ENCODE measurements at places on chromosomes 1 and 21. TPM values are rescaled to one million over a fixed set of nuclear protein-coding genes. Genes with fewer than 3 reads are reported as not detected.

DNA sequence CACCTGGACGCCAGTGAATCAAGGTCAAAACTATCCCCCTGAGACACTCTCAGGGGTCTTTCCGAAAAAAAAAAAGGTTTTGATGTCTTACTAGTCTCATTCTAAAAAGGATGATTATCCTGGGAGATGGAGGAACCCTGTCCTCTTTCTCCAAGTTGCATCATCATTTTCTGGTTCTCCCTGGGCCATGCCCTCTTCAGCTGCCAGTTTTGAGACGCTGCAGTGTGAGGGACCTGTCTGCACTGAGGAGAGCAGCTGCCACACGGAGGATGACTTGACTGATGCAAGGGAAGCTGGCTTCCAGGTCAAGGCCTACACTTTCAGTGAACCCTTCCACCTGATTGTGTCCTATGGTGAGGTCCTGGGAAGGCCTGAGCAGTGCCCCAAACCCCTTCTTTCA is 3.5 kb downstream of the FCRLA start:
- H3K4me1 ChIP-seq, result no peaks in the 10 kb centered on the region
- no peaks in the 10 kb centered on the region for H3K36me3 ChIP-seq
- no peak for DNase-seq
- no peak overlapping the region for H3K4me3 ChIP-seq
- H3K27me3 ChIP-seq, result no peaks in the 10 kb centered on the region

DNA sequence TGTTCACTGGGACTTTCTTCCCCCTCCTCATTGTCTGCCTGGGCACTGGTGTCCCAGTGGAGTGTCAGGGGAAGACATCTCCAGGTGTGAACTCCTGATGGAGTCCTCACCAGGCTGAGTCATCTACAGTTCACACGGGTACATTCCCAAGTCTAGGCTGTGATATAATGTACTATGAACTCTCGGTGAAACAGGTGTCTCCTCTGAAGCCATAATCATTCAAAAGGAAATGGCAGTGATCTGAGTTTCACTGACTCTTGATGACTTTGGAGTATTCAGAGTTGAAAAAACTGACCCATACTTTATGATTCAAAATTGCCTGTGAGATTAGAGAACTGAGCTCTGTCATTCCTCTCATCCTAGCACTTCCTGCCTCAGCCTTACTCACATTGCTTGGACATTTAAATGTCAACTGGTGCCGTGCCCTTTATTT is 9.1 kb downstream of the LAMC2 start:
- H3K27ac ChIP-seq, result no peak overlapping the region
- no peaks in the 10 kb centered on the region for H3K27me3 ChIP-seq
- DNase-seq, result no peak
- no peak overlapping the region for H3K4me3 ChIP-seq

The CFAP45 gene
- total RNA-seq, result 1.9 TPM

- no peaks in the 10 kb centered on the region for H3K4me1 ChIP-seq
- H3K4me3 ChIP-seq, result no peak overlapping the region
- H3K27me3 ChIP-seq, result no peaks in the 10 kb centered on the region
- no peak for DNase-seq
- no peak overlapping the region for H3K27ac ChIP-seq
Measured at GRCh38 chr1:89865498-89866382, 44.9 kb downstream of the LRRC8D start.

The NKAIN1 gene
- total RNA-seq, result not detected

The PROK1 gene
- total RNA-seq, result 0.41 TPM

- H3K36me3 ChIP-seq, result no peaks in the 10 kb centered on the region
- no peak overlapping the region for H3K4me3 ChIP-seq
- DNase-seq, result no peak
Measured at GRCh38 chr1:233606813-233607212, 7.1 kb upstream of the KCNK1 start.

- peak; percentile 63 for DNase-seq
- no peaks in the 10 kb centered on the region for H3K36me3 ChIP-seq
- H3K4me1 ChIP-seq, result peaks cover 23% of the 10 kb centered on the region
- H3K4me3 ChIP-seq, result peak overlapping the region; percentile 50
Measured at GRCh38 chr1:109249654-109250401, 489 bp downstream of the CELSR2 start.

The SYT6 gene
- total RNA-seq, result not detected

The TEKT2 gene
- 0.35 TPM for total RNA-seq

DNA sequence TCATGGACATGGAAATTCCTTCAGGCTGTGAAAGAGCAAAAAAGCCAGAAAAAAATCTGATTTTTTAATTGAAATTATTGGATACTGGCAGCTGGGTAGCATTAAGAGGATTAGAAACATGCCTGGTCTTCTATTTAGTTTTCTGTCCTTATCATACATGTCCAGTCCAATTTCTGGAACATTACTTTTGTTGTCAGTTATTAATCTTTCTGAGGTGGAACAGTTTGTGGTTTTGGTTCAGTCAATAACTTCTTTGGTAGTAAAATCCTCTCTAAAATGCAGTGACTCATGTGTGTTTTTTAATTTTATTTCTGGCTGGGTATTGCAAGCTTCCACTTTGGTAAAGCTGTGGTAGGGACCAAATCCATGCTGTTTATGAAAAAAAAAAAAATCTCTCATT is 687.0 kb upstream of the ADGRL2 start:
- no peaks in the 10 kb centered on the region for H3K27me3 ChIP-seq
- H3K4me3 ChIP-seq, result no peak overlapping the region
- no peaks in the 10 kb centered on the region for H3K36me3 ChIP-seq

- H3K4me3 ChIP-seq, result no peak overlapping the region
- DNase-seq, result no peak
Measured at GRCh38 chr1:203667616-203668015, 41.0 kb downstream of the ATP2B4 start.

GRCh38 chr1:43453442-43454269 is at the start of gene HYI:
HYI (minus strand) TSS chr1:43453931; CDS start chr1:43453793, 138 bp downstream.
- H3K27me3 ChIP-seq, result no peaks in the 10 kb centered on the region
- H3K4me1 ChIP-seq, result no peaks in the 10 kb centered on the region
- H3K36me3 ChIP-seq, result peaks cover 31% of the 10 kb centered on the region
- peak within 1 kb of the TSS; percentile 89 for H3K27ac ChIP-seq

DNA sequence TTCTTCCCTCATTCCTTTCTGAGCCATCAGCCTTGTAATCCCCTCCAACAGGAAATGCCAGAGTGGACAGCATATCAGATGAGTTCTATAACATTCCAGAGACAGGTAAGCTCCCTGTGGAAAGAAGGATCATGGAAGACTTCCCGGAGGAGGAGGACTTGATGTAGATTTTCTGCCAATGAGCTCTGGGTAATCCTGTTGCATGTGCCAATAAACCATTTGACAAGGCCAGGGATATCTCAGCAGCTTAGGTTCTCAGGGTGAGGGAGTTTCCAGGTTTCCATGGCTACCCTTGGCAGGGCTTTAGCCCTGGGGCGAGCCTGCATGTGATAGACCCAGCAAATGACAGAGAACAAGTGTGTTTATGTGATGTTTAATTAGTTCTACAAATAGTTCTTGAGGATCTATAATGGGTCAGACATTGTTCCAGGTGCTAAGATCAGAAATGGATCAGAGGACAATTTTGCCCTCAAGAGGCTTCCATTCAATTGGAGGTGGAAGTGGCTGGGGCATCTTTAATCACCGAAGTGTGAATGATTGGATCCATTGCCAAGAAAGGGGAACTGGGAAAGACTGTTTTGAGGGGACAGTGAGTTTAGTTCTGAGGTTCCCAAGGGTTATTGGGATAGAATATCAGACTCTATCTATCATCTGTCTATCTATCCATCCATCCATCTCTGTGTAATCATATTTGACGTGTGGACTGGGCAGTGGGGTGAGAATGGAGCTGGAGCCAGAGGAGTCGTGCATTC is 6.9 kb downstream of the PLA2G5 start:
- H3K27me3 ChIP-seq, result no peaks in the 10 kb centered on the region
- DNase-seq, result no peak
- H3K27ac ChIP-seq, result no peak overlapping the region

DNA sequence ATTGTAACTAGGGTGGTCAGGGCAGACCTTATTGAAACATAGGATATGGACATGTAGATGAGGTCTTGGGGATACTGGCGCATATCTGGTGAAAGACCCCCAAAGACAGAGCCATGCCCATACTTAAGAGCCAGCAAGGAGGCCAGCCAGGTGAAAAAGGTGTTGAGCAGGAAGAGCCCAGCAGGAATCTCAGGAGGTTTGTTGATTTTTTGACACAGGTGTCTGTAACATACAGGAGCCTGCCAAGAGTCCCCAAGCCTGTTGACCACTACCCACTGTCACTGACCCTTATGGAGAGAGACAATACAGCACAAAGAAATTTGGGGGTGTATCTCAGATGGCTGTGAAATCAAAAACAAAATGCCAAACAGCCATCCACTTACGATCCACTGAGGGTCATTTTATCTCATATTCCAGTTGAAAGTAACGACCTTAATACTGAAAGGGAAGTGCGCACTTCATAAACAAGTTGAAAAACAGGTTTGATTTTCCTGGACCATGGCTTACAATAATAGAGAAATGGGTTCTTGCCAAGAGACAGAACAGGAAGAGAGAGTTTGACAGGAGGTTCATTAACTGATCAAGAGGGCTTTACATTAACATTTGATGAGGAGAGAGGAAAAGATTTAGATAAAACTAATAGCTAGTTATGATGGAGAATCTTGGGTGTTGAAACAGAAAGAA is 163.6 kb downstream of the GLUL start:
- H3K4me3 ChIP-seq, result no peak overlapping the region
- DNase-seq, result no peak
- no peak overlapping the region for H3K27ac ChIP-seq
- no peaks in the 10 kb centered on the region for H3K27me3 ChIP-seq

GRCh38 chr1:36537991-36538390 is 55.3 kb upstream of the CSF3R start:
- DNase-seq, result no peak
- H3K4me1 ChIP-seq, result no peaks in the 10 kb centered on the region
- no peak overlapping the region for H3K27ac ChIP-seq
- peaks cover 4% of the 10 kb centered on the region for H3K27me3 ChIP-seq
- no peak overlapping the region for H3K4me3 ChIP-seq

DNA sequence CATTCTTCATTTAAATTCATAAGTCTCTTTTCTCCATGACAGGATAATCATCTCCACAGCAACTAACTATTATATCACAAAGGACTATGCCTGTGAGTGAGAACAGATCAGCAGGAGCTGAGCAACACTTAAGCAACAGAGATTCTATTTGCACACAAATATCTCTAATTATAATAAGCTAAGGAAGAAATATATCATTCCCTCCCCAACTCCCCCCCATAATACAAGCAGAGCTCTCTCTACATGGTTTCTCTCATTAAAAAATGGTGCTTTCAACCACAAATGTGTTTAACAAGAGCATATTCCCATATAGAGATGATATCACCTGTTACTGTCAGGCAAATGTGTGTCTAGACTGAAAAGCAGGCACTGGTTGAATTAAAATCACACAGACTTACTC is 34.5 kb upstream of the NIBAN1 start:
- H3K4me1 ChIP-seq, result no peaks in the 10 kb centered on the region
- no peak overlapping the region for H3K27ac ChIP-seq
- no peaks in the 10 kb centered on the region for H3K36me3 ChIP-seq

The TRPM2 gene
- total RNA-seq, result 10.0 TPM

The S1PR1 gene
- 134 TPM for total RNA-seq

The TNFSF4 gene
- 0.72 TPM for total RNA-seq

The KCNQ4 gene
- total RNA-seq, result 0.96 TPM

DNA sequence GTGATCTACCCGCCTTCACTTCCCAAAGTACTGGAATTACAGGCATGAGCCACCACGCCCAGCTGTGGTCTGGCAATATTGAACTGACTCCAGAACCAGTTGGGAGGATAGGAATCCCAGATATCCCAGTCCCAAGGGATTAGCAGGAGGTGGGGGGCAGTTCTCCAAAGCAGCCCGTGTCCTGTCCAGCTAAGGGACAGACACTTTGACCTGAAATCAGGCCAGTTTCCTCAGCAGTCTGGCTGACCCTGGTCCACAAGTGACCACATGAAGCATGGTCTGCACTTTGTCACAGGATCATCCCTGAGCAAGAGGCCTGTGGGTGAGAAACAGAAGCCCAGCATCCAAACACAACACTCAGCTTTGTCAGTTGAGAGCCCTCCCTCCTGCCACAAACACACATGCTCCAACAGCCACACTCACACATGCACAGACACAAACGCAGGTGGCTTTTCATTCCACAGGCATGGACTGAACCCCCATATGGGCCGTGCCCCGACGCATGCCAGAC is 2.7 kb upstream of the FDPS start:
- H3K4me3 ChIP-seq, result no peak overlapping the region
- no peaks in the 10 kb centered on the region for H3K27me3 ChIP-seq
- H3K36me3 ChIP-seq, result no peaks in the 10 kb centered on the region
- H3K4me1 ChIP-seq, result peaks cover 16% of the 10 kb centered on the region

- H3K4me3 ChIP-seq, result no peak overlapping the region
- H3K4me1 ChIP-seq, result no peaks in the 10 kb centered on the region
- no peak overlapping the region for H3K27ac ChIP-seq
- DNase-seq, result no peak
- no peaks in the 10 kb centered on the region for H3K36me3 ChIP-seq
Measured at GRCh38 chr21:29514652-29515247, 216.0 kb downstream of the BACH1 start.

- H3K27ac ChIP-seq, result no peak overlapping the region
- H3K36me3 ChIP-seq, result no peaks in the 10 kb centered on the region
- H3K27me3 ChIP-seq, result no peaks in the 10 kb centered on the region
- no peak for DNase-seq
- H3K4me3 ChIP-seq, result no peak overlapping the region
Measured at GRCh38 chr21:41228958-41229357, 61.0 kb downstream of the BACE2 start.

DNA sequence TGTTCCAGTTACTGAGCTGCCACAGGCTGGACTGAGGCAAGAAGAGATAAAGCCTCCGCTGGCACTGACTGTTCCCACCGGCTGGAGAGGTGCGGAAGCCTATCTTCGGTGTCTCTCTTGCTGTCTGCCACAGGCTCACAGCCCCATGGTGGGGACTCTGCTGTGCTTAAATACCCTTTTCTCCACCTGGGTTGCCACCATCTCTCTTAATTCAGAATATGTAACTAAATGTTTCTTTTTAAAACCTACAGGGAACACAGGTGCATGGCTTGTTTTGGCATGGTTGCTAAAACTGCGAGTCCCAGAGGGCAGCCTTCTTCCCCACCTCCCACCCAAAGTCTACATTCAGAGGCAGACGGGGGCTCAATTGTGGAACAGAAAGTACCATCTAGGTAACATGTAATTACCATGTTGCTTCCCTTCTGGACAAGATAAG is 8.1 kb upstream of the LBR start:
- no peak for DNase-seq
- no peak overlapping the region for H3K4me3 ChIP-seq
- no peaks in the 10 kb centered on the region for H3K4me1 ChIP-seq

DNA sequence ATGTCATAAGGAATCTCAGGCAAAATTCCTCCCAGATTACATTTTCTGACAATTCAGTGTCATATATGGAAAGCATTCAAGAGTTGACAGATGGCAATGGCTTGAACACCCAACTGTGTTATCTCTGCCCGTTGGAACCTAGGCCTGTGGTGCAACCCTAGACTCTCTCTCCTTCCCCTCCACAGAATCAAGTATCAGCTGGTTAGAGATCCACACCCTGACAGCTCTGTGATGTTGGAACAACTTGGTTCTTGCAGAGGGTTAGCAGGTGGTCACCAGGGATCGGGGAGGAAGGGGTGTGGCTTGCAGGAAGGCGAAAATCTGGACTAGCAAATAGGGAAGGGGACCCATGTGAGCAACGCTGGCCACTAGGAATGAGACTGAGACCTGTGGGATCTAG is 26.3 kb downstream of the PCSK9 start:
- H3K27ac ChIP-seq, result no peak overlapping the region
- no peak overlapping the region for H3K4me3 ChIP-seq
- H3K36me3 ChIP-seq, result peaks cover 40% of the 10 kb centered on the region
- peak; percentile 34 for DNase-seq
- H3K4me1 ChIP-seq, result peaks cover 13% of the 10 kb centered on the region

GRCh38 chr1:77990629-77991204 is 11.8 kb upstream of the FUBP1 start:
- DNase-seq, result no peak
- no peaks in the 10 kb centered on the region for H3K4me1 ChIP-seq
- no peaks in the 10 kb centered on the region for H3K27me3 ChIP-seq
- H3K4me3 ChIP-seq, result no peak overlapping the region
